NCI-H187 (cell line): ENCODE measurements at places on chromosomes 13 and 19.
A peak's percentile ranks its signal among the peaks of the same experiment; 100 is the strongest.

GRCh38 chr13:104975272-104975671, 1560.2 kb downstream of the EFNB2 start:
- DNase-seq: no peak

- DNase-seq: no peak
Observed at GRCh38 chr13:82076496-82076895, 1735.6 kb upstream of the SPRY2 start.

DNA sequence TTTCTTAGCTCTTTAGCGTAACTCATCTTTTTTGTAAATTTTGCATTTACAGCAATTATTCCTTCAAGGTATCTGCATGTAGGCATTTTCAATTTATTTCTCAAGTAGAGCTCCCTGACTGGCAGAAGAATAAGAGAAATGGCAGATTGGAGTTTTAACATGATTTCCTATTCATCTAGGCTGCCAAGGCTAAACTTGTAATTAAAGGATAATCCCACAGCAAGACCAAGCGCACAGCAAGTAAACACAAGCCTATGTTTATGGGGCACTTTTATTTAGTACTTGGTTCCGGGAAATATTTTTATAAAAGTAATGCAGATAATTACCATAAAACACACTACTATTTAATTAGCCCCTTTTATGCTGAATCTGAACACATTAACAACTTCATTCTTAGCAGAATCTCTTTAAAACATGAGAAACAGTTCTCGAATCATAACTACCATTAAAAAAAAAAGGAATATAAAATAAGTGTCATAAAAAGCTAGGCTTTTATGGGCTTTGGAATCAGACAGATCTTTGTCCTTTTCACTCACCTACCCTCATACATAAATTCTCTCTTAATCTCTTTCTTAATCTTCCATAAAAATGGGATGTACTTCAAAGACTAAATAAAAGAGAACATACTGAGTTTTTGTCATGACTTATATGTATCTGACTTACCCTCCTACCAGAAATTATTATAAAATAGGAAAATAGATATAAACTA, 961.6 kb upstream of the MIR17HG start:
- no peak for DNase-seq

- no peak for DNase-seq
Observed at GRCh38 chr19:45159971-45160324, 834 bp downstream of the NKPD1 start.

DNA sequence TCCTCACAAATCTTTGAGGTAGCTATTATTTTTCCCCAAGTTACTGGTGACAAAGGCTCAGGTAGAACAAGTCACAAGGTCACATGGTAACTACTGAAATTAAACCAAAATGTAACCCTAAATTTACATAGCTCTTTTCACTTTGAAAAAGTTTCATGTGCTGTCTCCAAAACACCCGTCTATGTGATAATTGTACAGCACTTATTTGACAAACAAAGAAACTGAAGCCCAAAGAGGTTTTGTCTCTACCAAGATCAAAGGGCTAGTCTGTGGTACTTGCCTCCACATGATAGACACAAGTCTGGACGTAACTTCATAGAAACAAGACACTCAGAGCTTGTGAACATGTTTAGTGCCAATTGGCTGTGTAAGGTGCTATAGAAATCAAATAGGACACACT, 108.3 kb downstream of the SACS start:
- no peak for DNase-seq

DNA sequence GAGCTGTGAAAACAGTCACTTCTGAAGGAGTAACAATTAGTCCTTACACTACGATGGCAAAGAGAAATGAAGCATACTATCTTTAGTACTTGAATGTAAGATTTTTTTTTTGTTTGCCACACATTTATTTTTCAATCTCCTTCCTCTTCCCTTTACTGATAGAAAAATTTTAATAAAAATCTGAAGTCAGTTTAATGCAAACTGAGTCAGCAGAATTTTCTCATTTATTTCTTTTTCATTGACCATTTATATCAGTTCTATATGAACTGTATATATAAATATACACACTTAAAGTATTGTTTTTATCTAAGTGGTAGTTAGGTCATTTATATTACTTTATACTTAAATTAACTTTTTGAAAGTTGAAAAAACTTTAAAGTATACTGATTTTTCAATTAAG, 1009.1 kb upstream of the SPRY2 start:
- DNase-seq: no peak

DNA sequence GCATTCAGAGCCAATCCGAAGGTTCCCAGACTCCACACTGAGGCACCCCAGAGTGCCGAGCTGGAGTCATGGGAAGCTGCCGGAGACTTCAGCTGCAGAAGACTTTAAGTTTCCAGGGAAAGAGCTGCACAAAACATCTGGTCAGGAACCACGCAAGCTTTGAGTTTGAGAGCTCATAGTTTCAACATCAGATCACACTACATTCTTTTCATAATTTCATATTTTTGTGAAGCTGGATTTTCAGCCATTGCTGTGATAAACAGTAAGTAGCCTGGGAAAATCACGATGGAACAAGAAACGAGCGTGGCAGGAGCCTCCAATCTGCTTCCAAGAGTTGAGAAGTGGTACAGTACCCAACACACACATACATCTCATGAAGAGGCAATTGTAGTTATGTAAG, 25.5 kb upstream of the ATP12A start:
- DNase-seq: no peak

DNA sequence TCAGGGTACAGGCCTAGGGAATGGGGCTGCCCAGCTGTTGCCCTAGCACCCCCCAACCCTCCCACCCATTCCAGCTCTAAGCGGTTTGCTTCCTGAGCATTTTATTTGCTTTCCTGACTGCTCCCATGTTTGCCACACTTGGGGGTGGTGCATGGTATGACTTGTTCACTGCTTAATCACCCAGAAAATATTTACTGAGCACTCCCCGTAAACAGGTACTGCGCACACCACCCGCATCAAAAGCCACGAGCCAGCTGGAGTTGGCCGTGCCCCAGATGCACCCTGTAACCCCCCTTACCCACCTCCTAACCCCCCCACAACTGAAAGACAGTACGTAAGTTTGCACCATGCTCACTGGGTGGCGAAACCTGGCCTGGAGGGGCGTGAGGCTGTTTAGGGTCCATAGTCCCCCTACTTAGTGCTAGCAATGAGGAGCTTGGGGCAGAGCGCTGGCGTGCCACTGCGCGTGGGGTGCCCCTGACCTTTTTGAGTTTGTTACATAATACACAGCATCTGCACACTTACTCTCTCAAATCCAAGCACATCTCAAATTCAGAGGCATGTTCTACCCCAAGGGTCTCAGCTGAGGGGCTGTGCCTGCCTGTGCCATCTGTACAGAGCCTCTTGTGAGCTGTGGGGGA, 29.8 kb downstream of the DPF1 start:
- DNase-seq: no peak

DNA sequence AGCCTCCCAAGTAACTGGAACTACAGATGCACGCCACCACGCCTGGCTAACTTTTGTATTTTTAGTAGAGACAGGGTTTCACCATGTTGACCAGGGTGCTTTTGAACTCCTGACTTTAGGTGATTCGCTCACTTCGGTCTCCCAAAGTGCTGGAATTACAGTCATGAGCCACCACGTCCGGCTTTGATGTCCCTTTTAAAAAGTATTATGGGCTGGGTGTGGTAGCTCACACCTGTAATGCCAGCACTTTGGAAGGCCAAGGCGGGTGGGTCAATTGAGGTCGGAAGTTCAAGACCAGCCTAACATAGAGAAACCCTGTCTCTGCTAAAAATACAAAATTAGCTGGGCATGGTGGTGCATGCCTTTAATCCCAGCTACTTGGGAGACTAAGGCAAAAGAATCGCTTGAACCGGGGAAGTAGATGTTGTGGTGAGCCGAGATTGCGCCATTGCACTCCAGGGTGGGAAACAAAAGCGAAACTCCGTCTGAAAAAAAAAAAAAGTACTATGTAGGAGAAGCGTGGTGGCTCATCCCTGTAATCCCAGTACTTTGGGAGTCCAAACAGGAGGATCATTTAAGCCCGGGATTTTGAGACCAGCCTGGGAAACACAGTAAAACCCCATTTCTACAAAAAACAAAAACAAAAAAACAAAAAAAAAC, 22.8 kb upstream of the ERVV-1 start:
- no peak for DNase-seq

GRCh38 chr19:37763488-37763887, 15.9 kb downstream of the ZNF573 start:
- no peak for DNase-seq

DNA sequence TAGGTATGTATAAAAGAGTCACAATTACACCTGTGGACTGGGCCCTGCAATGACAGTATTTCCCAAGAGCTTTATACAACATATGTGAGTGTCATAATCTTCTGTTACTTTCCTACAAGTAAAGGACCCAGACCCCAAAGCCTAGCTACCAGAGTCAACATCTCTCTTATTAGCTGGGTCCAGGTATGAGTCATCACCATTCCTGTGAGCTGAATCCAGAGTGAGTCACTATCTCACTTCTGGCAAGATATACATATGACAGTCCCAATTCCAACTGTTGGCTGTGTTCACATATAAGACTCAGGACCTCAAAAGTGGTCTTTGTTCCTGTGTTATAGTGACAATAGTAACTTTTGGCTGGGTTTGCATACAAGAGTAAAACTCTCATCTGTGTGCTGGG, 46.7 kb downstream of the ZNF729 start:
- no peak for DNase-seq

GRCh38 chr13:40330950-40331349, 335.5 kb downstream of the FOXO1 start:
- no peak for DNase-seq

DNA sequence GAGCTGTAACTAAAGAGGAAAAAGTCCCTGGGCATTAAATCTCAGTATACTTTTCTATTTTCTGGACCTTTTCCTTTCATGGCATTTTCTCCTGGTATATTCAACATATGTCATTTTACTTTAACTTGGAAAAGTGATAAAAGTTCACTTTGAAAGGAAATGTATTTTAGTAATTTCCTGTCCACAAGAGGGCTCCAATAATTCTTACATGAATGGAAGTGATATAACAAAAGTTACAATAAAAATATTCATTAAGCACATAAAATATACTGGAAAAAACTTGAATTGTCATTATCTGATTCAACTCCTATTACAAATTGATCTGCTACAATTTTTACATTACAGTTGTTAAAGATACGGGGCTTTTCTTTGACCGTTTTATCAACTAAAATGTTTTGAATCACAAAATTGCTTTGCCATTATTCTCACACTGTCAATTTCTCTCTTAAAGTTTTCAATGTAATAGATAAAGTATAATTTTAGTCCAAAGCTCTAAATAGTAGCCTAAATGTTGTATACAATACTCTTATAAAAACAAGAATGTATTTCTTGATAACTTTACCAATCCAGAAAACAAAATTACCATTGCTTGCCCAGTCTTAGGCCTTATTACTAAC, 4.9 kb downstream of the UBL3 start:
- no peak for DNase-seq

GRCh38 chr13:26839682-26840081, 79.1 kb upstream of the GPR12 start:
- DNase-seq: no peak

DNA sequence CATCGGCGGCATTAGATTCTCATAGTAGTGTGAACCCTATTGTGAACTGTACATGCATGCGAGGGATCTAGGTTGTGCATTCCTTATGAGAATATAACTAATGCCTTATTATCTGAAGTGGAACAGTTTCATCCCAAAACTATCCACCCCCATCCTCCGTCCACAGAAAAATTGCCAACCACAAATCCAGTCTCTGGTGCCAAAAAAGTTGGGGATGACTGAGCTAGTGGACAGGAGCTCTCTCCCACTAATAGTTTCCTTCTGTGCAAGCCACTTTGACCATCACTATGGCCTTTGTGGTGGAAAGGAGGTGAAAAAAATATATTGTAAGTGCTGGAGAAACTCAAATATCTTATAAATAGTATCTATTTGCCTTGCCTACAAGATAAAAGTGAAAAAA, 857.8 kb downstream of the DIAPH3 start:
- DNase-seq: no peak

DNA sequence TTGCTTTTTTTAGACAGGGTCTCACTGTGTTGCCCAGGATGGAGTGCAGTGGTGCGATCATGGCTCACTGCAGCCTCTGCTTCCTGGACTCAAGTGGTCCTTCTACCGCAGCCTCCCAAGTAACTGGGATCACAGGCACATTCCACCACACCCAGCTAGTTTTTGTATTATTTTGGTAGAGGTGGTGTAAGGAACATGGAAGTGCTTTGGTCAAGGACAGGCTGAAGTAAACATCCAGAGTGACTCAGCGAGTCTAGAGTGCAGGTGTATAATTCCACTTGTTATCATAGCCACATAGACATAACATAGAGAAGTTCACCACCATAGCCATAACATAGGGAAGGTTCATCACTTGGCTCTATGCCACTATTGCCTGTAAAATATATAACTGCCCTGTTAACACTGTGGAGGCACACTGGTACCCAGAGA, 98.6 kb downstream of the RBM26 start:
- no peak for DNase-seq

DNA sequence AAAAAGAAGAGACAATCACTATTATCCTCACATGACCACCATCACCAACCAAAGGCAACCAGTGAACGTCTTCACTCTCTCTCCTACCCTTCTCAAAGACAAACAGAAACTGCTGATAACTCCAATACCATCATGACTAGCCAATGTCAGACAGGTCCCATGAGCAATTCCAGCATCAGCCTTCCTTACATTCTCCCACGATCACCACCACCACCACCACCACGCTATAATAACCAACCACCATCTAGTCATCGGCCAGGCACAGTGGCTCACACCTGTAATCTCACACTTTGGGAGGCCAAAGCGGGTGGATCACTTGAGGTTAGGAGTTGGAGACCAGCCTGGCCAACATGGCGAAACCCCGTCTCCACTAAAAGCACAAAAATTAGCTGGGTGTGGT, 3.9 kb downstream of the MYO1F start:
- DNase-seq: no peak

- DNase-seq: peak; percentile 24
Observed at GRCh38 chr19:9796113-9796773, 22.6 kb downstream of the FBXL12 start.

- DNase-seq: no peak
Observed at GRCh38 chr13:112845511-112846144, 123.4 kb upstream of the MCF2L start.

DNA sequence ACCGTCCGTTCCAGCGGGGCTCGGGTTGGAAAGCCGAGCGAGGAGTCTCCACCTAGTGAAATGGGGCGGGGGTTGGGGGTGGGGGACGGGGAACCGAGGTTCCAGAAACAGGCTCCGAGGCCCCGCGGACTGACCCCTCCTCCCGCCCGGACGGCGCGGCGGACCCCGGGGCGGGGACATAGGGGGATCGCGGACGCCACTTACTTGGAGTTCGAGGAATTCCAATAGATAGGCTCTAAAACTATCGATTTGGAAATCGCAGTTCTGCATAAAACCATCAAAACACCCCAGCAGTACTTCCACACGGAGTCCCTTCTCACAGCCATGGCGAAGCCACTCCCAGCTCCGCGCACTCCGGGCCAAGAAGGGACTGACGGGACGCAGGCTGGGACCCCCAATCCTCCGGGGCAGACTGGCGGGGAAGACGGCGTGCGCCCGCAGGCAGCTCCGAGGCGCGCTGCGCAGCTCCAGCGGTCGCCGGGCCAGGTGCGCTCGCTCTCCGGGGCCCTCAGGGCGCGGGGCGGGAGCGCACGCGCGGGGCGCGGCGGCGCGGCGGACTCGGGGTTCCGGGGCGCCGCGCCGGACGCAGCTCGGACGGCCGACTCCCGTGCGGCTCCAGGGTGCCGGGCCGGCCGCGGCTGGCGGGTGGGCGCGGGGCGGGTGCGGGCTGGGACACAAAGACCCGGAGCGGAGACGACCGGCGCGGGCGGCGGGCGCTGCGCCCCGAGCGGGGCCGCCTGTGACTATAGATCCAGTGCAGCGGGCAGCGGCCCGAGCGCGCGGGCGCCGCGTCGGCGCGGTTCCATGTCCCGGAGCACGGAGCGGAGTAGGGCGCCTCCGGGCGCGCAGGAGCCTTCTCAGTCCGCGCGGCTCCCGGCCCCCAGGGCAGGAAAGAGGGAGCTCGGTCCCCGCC, 567 bp downstream of the EFNB2 start:
- DNase-seq: no peak
